T-cell (primary cell): ENCODE measurements at places on chromosomes 5 and 9. TPM values are rescaled to one million over a fixed set of nuclear protein-coding genes. Genes with fewer than 3 reads are reported as not detected.

Gene ACTBL2
- total RNA-seq = not detected

Gene PDZD2
- total RNA-seq = 0.88 TPM

GRCh38 chr5:94782383-94782782 lies 163.9 kb downstream of the SLF1 start:
- no peak for DNase-seq

DNA sequence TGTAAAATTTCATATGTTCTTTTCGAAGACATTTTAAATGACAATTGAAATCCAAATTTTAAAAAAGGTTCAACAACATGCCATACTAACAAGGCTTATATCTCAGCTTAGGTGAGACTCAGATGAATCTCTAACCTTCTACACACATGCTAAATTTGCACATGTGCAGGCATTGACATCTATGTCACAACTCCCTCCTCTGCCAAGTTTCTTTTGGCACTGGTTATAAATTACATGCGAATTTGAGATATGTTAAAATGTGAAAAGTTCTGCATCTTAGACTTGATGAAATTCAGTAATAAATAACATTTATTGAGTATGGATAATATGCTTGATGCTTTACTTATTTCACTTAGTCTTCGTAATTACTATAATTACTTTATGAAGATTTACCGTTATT lies 234.3 kb downstream of the TLE4 start:
- no peak for DNase-seq

- no peak for DNase-seq
Observed at GRCh38 chr5:168934169-168934568, 355.0 kb upstream of the PANK3 start.

- DNase-seq = no peak
Observed at GRCh38 chr9:8879284-8879683, 1079.7 kb upstream of the DMAC1 start.

GRCh38 chr5:14873093-14873492 lies 1.5 kb upstream of the ANKH start:
- peak; percentile 15 for DNase-seq

- DNase-seq = no peak
Observed at GRCh38 chr5:2697446-2698200, 53.9 kb downstream of the IRX2 start.

DNA sequence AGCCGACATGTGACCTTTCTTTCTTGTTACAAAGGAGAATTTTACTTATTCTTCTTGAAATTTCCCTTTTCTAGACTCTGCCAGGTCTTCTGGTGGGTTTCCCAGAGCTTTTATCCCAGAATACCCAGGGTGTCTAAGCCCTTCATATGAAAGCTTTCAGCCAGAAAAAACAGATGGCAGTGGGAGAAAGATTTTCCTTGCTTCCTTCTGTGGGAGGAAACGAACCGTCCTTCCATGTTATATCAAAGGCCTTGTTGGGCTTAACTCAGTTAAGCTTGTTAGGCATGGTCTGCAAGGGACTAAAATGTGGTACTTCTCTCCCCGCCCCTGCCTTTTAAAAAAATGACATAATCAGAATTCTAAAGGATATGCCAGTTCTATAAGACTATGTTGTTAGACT lies 47.5 kb downstream of the SPATA31D1 start:
- no peak for DNase-seq

GRCh38 chr5:39100851-39101396 lies 26.7 kb upstream of the RICTOR start:
- DNase-seq = no peak

DNA sequence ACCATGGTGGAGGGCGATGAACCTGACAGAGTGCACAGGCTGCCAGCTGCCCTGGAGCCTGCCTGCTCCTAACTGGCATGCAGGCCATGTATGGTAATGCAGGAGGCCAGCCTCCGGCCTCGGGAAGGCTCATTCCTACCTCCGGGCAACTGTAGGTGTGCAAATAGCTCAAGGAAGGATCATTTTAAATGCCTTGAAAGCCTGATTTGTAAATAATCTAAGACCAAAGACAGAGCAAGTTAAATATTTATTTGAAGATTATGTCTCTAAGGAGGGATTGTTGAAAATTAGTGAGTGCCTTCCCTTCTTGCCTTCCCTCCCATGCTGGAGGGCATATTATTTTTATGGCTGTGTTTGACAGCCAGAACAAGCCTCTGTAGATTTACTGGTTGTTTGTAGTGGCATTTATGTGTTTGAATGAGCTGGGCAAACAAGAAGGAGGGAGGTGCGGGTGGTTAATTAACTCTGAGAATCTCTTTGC lies 285.7 kb upstream of the TUT7 start:
- no peak for DNase-seq

DNA sequence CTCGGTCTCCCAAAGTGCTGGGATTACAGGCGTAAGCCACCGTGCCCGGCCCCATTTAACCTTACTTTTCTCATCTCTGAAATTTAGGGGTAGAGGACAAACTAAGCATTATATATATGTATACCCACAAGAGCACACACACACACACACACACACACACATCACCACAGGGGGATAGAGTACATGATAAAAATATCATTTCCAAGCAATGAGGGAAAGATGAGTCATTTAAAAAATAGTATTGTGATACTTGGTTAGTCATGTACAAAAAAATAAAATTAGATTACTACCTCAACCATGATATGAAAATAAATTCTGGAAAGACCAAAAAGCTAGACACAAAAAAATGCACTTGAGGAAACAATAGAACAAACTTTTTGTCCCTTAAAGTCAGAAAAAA lies 67.2 kb downstream of the CDH18 start:
- no peak for DNase-seq

GRCh38 chr5:155926766-155927165 lies 400.2 kb upstream of the SGCD start:
- DNase-seq = no peak
